ENCODE measurements at places on chromosomes 4 and X.

DNA sequence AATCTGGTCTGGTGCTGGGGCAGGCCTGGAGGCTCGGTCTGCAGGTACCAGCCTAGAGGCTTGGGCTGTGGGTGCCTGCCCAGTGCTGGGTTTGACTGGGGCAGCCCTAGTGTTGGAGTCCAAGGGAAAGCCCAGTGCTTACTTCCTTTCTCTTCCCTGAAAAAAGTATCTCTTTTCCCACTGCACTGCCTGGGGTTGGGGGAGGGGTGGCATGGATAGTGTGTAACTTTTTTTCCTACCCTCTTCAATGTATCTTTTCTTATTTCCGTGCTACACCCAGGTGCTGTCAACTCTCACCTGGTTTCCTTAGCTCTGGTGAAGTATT lies 21.6 kb downstream of the KANTR start:
- DNase-seq = no peak

- DNase-seq = no peak
Measured at GRCh38 chr4:182770259-182770995, 146.8 kb downstream of the DCTD start.

DNA sequence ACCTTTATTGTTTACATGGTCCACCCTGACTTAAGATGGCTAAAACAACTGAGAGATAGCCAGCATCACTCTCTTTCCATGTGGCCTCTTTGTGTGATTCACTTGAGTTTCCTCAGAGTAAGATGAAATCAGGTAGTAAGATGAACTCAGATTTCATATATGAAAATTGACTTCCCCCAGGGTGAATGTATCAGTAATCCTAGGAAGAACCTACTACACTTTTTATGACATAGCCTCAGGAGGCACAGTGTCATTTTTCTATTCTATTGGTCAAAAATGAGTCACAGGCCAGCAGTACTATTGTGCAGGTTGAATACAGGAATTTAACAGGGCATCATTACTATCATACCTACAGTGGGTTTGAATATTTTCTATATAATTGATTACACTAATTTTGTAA lies 14.6 kb upstream of the SULT1E1 start:
- DNase-seq = no peak

GRCh38 chr4:149549911-149550310 lies 265.7 kb downstream of the IQCM start:
- no peak for DNase-seq
